Body of pancreas (tissue), 4 donors: ENCODE measurements at places on chromosomes 3 and 15. TPM values are rescaled to one million over a fixed set of nuclear protein-coding genes. Genes with fewer than 3 reads are reported as not detected.

RHOV gene
- 6.3 TPM for total RNA-seq

FBN1 gene
- total RNA-seq: 12.7 TPM

HIGD2B gene
- not detected for total RNA-seq

RPS27L gene
- 15.2 TPM for total RNA-seq

NAALADL2 gene
- total RNA-seq: 14.5 TPM

GPR15 gene
- not detected for total RNA-seq

ARGFX gene
- not detected for total RNA-seq
